ENCODE measurements at places on chromosomes 4 and X.
A peak's percentile ranks its signal among the peaks of the same experiment; 100 is the strongest.

GRCh38 chr4:55491486-55491885, 55.2 kb downstream of the CLOCK start:
- DNase-seq, result no peak

DNA sequence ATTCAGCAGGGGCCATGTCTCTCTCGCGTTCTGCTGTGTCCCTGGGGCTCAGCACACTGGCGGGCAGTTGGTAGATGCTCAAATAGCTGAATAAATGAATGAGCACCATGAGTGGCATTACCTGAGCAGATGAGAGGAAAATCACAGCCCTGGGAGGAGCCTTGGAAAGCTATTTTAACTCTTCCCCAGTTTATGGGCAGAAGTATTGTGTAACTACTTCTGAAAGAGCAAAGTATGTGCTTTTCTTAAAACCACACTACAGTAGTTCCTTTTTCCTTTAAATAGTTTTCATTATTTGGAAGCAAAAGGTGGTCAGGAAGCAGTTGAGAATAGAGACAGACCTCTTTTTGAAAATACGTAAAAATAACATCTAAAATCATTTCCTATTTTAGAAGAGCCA, 3.0 kb upstream of the PLAC1 start:
- no peak for DNase-seq

GRCh38 chr4:159107203-159107925, 4.5 kb downstream of the RAPGEF2 start:
- no peak for DNase-seq

GRCh38 chr4:38292529-38292928, 332.3 kb downstream of the PTTG2 start:
- no peak for DNase-seq

- no peak for DNase-seq
Observed at GRCh38 chr4:151227731-151228130, 49.2 kb upstream of the PRSS48 start.

DNA sequence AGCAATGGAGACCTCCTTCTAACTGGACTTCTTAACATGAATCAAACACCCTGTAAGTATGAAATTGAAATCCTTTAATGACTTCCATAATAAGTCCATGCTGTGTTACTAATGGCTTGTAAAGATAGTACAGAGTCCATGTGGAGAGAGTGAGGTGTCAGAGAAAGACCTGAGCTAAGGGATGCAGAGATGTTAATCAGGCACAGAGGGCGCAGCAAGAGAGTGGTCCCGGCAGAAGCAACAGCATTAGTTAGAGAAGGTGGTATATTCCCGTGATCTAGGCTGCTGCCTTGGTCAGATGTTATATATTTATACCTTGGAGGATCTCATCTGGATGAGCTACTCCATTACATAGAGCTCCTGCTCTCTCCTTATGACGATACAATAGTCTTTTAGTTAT, 295.3 kb downstream of the LDB2 start:
- no peak for DNase-seq

DNA sequence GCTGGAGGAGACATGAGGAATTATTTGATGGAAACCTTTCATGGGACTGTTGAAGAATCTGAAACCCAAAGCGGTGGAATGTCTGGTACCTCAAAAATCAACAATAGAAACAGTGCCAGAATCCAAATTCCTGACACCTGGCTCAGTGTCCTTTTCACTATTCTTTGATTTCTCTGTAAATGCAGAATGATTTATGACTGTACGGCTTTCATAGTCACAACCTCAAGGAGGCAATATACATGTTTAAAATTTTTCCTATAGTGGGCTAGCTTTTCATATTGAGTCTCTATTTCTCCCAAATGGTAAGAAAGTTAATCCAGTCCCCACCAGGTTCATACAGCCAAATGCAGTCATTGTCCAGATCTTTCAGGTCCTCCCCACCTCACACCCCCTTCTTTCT, 19.3 kb downstream of the DAPP1 start:
- no peak for DNase-seq

- DNase-seq, result no peak
Observed at GRCh38 chr4:11732155-11732554, 303.5 kb upstream of the HS3ST1 start.

GRCh38 chr4:148998719-148999118, 556.5 kb upstream of the NR3C2 start:
- DNase-seq, result no peak

DNA sequence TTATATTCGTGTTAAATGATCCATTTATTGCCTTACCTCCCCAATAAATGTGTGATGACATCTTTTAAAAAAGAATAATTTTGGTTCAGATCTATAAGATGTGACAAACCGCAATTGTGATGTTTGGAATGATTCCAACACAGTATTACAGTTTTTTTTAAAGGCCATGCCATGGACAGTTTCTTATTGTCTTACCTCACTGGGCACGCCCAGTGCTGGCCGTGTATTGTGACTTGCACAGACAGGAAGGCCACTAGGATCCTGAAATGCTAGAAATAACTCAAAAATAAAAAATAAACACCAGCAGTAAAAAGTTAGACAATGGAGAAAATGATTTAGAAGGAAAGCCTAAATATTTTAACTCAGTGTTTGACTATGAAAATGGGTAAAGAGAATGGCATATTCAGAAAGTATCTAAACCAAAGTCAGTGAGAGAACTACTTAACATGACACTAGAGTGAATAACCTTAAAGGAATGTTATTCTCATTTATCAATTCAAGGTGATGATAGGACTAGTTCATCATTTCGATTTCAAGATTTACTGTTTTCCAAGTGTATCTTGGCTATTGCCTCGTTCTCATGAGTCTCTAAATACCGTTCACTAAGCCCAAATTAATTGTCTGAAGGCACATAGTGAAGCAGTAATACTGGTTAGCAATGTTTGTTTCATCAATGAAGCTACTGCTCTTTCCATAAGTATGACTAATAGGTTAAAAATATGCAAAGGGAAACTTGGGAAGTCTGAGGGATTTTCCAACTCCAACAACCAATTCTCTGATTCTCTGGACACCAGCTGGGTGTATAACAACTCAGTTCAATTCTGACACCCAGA, 46.1 kb upstream of the VEGFC start:
- DNase-seq, result no peak

DNA sequence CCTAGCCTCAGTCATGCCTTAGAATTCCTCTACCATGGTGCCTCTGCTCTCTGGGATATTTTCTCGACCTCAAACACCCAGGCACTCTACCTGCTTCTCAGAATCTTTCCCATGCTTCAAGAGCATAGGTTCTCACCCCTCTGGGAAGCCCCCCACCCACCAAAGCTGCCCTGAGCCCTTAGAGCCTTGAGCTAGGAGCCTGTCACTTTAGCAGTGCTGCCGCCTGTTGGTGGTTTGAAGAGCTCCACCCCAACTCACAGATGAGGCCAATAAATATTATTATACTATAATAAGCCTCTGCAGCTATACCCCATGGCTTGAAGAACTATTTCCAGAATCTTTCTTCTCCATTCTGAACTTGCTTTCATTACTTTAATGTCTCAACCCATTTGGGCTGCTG, 109.7 kb downstream of the RTL5 start:
- DNase-seq, result peak; percentile 16

- DNase-seq, result no peak
Observed at GRCh38 chr4:83782591-83782990, 246.7 kb downstream of the GPAT3 start.

All from stimulated activated CD4-positive, alpha-beta T cell treated with anti-CD3 and anti-CD28 coated beads, Interleukin-2, amount 100 ng/mL, for 48 hours (primary cell).